ENCODE measurements at places on chromosomes 16 and 17.

- no peak for DNase-seq
Observed at GRCh38 chr17:1286379-1287106, 7.1 kb downstream of the TRARG1 start.

DNA sequence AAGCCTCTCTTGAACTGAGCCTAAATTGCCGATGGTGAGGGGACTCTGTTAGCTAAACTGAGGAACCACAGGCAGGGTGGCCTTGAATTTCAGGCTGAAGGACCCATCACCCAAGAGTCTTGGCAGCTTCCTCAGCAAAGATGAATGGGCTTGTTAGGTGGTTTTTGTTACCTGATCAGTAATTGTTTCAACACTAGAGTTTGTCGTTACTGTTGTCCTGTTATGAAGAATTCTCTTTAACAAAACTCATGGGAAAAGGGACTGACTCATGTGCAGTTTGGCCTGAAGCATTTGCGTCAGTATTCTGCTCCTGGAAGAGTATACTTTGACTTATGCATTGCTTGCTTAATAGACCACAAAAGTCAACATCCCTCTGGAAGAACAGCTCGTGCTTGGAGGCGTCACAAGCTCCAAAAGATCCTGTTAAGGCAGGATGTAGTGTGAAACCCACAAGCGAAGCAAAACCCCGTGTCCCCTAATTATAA is 206.0 kb downstream of the IRX3 start:
- DNase-seq, result no peak

DNA sequence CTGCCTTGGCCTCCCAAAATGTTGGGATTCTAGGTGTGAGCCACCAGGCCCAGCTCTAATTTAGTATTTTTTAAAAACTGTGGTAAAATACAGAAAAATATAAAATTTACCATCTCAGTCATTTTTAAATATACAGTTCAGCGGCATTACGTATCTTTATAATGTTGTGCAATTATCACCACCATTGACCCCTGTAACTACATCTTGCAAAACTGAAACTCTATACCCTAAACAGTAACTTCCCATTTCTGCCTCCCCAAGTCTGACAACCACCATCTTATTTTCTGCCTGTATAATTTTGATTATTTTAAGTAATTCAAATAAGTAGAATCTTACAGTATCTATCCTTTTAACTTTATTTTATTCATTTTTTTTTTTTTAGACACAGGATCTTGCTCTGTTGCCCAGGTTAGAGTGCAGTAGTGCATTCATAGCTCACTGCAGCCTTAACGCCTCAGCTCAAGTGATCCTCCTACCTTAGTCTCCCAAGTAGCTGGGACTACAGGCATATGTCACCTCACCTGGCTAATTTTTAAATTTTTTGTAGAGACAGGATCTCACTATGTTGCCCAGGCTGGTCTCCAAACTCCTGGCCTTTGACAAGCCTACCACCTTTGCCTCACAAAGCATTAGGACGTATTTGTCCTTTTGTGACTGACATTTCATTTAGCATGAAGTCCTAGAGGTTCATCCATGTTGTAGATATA is 10.9 kb upstream of the GGA2 start:
- no peak for DNase-seq

DNA sequence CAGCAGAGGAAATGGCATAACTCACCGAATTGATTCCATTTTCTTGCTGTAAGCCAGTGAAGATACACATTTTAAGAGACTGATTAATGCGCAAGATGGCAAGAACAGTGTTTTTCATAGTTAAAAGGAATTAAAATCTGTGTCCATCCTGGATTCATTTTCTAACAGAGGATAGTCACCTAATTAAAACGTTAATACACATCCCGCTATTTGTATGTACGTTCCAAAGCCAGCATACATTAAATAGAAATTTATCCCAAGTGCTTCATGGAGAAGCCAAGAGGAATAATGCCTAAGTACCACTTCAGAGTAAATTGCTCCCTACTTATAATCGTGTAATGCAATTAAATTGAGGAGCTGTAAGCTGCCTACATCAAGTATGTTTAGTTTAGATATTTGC is 49.9 kb downstream of the RBFOX1 start:
- DNase-seq, result no peak

- no peak for DNase-seq
Observed at GRCh38 chr17:7114875-7115614, 423 bp upstream of the ASGR2 start.

GRCh38 chr16:11524098-11524760 is 62.5 kb downstream of the LITAF start:
- DNase-seq, result no peak
